ENCODE measurements at places on chromosomes 6 and 20.

- DNase-seq = no peak
These were observed 42.5 kb downstream of the ATP9A start for GRCh38 chr20:51725584-51726176.

GRCh38 chr20:43984587-43984986 lies 69.9 kb downstream of the TOX2 start:
- no peak for DNase-seq

GRCh38 chr20:43943725-43944124 lies 29.1 kb downstream of the TOX2 start:
- no peak for DNase-seq

DNA sequence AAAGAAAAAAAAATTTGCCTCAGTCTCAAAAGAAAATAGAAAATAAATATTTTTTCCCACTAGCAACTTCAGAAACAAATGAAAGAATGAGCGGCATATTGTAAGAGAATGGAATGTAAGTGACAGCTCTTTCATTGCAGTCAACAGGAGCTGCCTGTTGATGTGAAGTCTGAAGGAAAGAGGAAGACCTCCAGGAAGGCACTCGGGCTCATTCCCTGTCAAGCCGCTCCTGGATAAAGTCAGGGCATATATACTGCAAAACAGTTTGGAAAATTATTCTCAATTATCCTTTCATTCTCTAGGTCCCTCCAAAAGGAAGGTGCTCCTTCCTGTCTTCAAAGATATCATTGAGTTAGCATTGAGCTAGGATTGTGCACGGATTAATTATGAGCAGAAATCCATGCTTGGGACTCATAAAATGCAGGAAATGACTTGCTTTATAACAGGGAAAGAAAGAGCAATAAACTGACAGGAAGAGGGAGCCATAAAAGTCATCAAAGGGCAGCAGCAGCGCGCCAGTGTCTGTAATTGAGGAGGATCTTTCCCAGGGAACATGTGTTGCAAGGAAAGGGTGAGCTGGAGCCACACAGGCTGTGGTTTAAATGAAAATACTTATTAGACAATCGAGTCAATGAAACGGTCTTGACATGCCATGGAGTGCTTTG lies 218.2 kb downstream of the C6orf118 start:
- no peak for DNase-seq

- DNase-seq = no peak
These were observed 33.5 kb downstream of the PLG start for GRCh38 chr6:160735523-160735922.

- no peak for DNase-seq
These were observed 19.8 kb downstream of the NEDD9 start for GRCh38 chr6:11212664-11213063.

DNA sequence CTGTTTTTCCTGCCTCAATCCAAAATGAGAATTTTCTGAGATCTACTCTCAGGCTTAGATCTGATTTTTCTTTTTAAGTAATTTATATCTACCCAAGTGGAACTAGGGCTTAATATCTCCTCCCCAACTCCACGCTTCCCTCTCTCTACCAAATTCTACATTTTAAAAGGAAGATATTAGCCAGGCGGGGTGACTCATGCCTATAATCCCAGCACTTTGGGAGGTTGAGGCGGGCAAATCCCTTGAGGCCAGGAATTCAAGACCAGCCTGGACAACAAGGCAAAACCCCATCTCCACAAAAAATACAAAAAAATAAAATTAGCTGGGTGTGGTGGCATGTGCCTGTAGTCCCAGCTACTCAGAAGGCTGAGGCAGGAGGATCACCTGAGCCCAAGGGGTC lies 61.0 kb downstream of the MTFR2 start:
- DNase-seq = no peak

- DNase-seq = no peak
These were observed 6.5 kb downstream of the EFHC1 start for GRCh38 chr6:52426667-52427066.

- no peak for DNase-seq
These were observed 87.5 kb downstream of the ZFP64 start for GRCh38 chr20:52103913-52104545.

- no peak for DNase-seq
These were observed 171.2 kb downstream of the JARID2 start for GRCh38 chr6:15416932-15417509.

DNA sequence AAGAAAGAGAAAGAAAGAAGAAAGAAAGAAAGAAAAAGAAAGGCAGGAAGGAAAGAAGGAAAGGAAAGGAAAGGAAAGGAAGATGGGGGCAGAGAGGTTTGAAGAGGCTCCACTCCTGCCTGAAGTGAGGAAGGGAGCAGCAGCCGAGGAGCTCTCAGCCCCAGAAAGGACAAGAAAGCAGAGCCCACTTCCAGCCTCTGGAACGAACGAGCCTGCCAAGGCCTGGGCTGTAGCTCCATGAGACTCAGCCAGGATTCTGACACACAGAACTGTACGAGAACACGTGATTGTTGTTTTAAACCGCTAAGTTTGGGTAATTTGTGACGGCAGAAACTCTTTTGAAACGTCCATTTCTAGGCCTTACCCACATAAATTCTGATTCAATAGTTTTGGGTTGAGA lies 69.5 kb downstream of the TTLL2 start:
- no peak for DNase-seq
